HT-29 (cell line): ENCODE measurements at places on chromosomes 1 and 21.
A peak's percentile ranks its signal among the peaks of the same experiment; 100 is the strongest.

DNA sequence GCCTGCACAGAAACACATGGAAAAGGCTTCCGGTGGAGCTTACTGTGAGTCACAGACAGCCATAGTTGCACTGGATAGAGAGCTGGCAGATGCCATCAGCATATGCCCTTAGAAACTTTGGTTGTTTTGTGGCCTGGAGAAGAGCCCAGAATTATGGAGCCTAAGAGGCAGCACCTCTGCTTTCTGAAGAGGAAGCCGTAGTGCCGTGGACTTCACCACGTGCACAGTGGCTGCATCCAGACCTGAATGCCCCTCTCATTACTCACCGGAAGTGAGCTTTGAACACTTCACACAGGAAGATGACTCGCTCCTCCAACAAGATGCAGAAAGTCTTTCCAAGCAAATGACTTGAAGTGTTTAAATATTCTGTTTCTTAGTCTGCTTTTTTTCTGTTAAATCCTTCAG lies 28.4 kb downstream of the JUN start:
- peak; percentile 72 for DNase-seq

GRCh38 chr1:198492872-198493271 lies 47.6 kb downstream of the ATP6V1G3 start:
- no peak for DNase-seq

DNA sequence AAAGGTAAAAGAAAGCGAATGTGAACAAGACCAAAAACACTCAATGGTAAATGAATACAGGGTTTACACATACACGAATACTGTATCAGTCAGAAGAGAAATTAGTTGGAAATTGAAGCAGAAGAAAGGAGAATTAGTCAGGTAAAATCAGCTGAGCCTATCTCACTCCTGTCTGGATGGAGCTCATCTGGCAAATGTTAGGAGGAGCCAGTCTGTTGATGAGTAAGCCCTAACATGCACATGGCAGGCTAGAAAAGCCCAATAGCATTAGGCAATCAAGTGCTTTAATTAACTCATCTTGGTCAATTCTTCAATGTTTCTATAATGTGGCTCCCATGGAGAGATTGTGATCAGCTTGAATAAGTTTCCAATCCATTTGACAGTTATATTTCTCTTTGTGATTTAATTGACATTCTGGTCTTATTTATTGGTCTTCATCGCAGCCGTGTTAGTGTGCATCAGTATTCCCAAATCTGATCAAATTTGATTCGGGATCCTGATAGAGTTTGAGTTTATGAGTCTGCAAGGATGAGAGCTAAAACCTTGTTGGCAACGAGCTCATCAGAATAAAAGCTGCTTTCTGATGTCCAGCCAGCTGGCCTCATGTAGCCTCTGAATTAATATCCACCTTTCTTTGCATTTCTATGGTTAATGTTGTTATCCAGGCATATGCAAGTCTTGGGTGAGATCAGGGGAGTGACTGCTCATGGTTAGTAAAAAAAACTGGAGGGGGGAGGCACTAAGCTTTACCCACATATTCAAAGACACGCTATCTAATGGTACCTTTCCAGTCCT lies 22.1 kb upstream of the KCNA10 start:
- no peak for DNase-seq

- no peak for DNase-seq
Measured at GRCh38 chr1:34087986-34088385, 77.0 kb downstream of the CSMD2 start.

GRCh38 chr1:48792961-48793360 lies 16.3 kb upstream of the BEND5 start:
- DNase-seq, result no peak

- DNase-seq, result no peak
Measured at GRCh38 chr1:183946320-183946613, 91.3 kb downstream of the COLGALT2 start.

GRCh38 chr1:55692726-55693125 lies 477.6 kb upstream of the USP24 start:
- no peak for DNase-seq

DNA sequence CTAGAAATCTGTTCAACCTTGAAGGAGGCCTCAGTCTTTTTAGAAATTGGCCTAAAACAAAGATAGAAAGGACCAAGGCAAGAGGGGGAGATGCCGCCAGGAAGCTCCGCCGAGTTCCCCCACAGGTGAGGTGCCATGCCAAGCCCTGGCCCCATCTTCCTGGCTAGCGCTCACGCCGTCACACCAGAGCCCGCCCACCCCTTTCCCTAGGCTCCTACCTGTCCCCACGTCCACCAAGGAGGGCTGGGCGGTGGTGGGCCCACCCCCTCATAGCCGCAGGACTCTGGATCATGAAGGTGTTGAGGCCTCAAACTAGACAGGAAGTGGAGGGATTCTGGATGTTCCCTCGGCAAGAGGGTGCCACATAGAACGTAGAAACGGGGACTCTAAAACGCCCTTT lies 15.5 kb upstream of the CCDC27 start:
- DNase-seq, result no peak

DNA sequence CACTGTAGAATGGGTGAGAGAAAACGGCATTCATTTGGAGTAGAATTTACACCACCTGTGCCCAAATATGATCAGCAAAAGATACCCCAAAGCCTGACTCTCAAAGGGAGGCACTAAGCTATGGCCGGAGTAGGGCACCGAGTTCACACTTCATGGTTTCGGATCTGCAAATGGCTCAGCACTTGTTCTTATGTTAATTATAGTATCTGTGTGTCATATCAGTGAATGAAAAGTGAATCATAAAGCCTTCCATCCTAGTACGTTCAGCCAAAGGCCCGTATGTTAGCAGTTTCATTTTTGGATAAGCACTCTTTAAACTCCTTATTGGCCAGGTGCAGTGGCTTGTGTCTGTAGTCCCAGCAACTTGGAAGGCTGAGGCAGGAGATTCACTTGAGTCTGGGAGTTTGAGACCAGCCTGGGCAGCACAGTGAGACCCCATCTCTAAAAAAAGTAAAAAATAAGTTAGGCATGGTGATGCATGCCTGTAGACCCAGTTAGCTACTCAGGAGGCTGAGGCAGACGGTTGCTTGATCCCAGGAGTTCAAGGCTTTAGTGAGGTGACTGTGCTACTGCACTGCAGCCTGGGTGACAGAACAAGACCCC lies 4.9 kb upstream of the CORT start:
- DNase-seq, result no peak

DNA sequence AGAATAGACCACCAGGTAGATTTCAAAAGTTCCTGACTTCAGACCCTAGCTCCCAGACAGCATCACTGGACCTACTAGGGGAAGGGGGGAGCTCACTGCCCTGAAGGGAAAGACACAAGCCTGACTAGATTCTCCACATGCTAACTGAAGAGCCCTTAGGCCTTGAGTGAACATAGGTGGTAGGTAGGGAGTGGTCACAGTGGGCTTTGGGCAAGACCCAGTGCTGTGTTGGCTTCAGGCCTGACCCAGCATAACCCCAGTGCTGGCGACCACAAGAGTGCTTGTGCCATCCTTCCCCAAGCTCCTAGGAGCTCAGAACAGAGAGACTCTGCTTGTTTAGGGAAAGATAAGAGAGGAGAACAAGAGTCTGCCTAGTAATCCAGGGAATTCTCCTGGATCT lies 51.1 kb upstream of the ACADM start:
- DNase-seq, result no peak

DNA sequence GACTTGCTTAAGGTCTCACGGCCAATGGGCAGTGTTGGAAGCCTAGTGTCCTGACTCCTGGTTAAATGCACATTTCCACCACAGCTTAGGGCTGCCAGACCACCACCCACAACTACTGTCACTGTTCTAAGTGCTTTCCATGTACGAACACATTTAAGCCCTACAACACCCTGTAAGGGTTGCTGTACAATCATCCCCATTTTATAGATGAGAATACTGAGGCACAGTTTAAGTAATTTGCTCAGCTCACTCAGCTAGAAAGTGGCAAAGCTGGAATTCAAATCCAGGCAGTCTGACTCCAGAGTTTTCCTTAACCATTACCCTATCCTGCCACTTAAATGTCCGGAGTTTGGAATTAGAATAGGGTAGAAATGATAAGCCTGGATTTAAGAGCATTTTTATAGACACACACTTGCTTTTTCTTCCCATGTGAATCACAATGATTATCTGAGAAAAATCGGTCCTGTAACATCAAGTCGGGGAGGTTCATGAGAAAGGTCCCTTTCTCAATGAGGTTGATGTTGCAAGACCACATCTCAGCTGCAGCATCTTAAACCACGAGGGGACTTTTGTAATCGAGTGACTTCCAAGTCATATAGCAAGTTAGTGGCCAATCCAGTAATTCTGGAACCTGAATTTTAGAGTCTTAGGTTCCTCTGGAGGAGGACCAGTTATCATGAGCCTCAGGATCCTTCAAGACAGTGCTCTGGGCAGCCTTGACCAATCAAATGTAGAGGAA lies 8.6 kb downstream of the E2F2 start:
- no peak for DNase-seq

- DNase-seq, result peak; percentile 71
Measured at GRCh38 chr1:234961456-234962339, 166.9 kb downstream of the TOMM20 start.

GRCh38 chr1:206496131-206496793 lies 11.1 kb upstream of the RASSF5 start:
- no peak for DNase-seq

DNA sequence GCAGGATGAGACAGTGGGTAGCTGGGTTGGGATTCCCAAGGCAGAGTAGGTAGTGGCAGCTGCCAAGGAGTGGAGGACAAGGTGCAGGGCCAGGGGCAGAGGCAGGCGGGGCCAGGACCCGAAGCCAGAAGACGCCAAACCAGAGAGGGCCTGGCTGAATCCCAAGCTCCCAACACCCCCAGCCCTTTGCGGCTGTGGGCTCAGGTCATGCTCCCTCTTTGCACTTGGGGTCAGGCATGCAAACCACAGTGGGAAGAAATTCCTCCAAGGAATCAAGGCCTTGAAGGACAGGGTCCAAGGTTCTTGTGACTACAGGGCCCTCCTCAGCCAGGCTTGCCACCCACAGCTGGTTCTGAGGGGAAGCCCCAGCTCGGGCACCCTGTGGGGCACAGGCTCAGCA lies 6.2 kb downstream of the C1orf210 start:
- DNase-seq, result no peak

DNA sequence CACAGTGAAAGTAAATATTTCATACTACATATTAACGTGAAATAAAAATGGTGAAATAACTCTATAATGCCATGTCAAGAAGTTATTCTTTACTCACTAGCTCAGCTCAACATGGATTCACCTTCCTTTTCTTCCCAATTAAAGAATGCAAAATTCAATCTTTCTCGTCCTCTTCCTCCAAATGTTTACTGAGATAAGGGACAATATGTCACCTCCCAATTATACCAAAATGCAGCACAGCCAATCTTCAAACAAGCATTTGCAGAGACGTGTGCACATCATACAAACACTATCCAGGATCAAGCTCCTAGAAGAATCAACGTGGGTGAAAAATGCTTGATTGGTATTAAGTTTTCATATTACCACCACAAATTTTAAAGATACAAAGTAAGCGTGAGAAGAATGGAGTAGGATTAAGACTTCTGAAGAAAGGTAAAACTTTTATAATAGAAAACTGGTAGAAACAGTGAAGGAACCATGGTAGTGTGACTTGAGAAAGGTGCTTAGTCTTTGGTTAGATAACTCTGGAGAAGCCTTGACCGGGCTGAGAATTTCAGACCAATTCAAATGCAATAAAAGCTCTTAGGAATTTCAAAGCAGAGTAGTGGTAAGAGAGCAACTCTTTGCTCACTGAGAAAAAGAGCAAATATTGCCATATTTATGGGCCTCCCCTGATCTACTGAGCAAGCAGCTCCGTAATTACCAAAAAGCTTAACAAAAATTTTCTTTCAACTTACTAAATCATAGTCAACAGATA lies 7.2 kb downstream of the PTP4A2 start:
- DNase-seq, result no peak

- DNase-seq, result peak; percentile 76
Measured at GRCh38 chr1:100896481-100896982, 642 bp downstream of the SLC30A7 start.

DNA sequence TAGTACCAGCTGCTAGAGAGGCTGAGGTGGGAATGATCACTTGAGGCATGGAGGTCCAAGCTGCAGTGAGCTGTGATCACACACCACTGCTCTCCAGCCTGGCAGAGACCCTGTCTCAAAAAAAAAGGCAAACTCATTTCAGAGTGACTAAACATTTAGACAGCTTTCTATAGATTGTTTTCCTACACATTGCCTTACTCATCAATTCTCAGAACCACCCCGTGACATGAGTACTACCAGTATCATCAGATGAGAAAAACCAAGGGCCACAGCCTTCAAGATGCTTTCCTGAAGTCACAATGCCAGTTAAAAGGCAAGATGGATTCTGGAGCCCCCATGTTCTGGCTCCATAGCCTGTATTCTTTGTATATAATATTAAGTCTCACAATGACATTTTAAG lies 22.4 kb upstream of the SMPDL3B start:
- DNase-seq, result no peak

DNA sequence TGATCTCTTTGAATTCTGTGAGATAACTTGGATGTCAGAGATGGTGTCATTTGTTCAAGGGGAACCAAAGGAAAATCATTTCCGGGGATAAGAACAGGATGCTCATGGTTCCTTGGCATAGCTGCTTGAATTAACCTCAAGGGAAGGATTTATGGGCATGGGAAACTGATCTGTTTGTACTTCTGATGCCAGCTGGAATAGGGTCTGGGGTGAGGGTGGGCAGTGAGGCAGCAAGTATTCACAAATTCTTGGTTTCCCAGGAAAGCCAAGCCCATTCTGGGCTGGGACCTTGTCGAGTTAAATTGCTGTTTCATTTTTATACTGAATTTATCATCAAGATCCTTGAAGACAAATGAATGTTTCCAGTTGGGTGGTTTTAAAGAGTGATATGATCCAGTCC lies 14.1 kb downstream of the INTS3 start:
- no peak for DNase-seq

DNA sequence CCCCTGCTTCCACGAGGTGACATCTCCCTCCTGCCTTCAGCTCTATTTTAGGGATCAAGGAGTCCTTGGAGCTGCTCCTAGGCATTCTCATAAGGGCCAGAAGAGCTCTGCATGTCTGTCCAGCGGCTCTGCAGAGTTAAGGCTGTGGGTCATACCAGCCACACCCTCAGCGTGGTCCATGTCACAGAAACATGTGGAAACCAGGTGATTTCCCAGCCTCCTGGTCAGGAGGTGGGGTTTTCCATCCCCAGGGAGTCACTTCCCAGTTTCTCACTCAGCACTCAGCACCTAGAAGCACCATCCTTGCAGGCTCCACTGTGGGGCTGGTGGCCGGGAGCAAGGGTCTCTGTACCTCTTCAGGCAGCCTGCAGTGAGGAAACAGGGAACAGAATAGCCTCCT lies 1.4 kb upstream of the TNFRSF1B start:
- no peak for DNase-seq

- DNase-seq, result no peak
Measured at GRCh38 chr1:29317063-29317915, 81.0 kb downstream of the PTPRU start.
